NCI-H82 (cell line): ENCODE measurements at places on chromosomes 16 and 17.

DNA sequence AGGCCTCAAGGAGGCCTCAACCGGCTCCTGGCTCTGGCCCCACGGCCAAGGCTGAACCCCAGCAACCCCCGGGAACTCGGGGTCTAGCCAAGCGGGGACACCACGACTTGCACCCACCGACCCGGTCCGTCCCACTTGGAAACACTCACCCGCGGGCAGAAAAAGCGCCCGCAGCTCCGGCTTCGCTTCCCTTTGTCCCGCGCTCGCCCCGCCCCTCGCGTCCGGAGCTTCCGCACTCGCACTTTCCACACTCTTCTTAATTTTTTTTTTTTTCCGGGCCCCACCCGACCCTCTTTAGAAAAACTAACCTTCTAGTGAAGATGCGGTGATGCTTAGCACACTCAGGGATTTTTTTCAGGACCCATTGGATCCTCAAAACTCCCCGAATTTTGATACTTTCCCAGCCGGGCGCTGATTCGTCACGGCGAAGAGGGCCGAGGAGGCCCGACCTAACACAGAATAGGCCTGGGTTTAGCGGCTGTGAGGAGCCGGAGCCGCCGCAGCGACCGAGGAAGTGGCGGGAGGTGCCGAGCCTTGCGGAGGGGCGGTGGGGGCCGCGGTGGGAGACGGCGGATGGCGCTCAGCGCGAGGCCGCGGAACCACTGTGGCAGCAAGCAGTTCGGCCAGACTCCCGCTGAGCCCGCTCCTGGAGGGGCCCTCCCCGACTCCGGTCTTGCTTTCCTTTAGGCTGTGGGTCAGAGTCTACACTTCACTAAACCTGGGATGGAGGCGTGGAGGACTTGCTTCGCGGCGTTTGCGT, at the start of gene SMARCE1:
Gene SMARCE1, minus strand, starts transcription at position 195 of the 760 bp plus-strand sequence. CDS start 2,016 bp downstream, outside the sequence.
- DNase-seq: peak; percentile 84

DNA sequence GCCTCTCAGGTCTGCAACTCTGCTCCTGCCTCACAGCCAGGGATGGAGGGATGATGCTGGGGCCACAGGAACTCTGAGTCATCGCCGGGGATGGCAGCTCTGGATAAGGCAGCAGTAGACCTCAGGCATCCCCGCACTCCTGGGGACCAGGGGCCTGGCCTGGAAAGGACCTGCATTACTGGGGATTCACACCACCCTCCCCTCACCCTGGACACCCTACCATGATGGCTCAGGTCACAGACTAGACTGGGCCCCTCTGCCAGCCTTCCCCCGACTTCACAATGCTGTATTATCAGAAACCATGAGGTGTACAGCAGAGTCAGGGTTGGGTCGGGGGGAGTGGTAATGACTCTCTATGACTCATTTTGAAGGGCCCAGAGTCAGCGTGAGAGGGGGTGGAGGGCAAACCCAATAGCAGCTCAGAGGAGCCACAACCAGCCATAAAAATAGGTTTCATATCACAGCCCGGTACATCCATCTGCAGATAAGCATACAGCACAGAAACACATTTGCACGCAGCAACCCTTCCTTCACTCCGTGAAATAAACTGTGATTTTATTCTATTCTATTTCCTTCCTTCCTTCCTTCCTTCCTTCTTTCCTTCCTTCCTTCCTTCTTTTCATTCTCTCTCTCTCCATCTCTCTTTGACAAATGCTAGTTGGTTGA, 28.8 kb downstream of the DYNLRB2 start:
- no peak for DNase-seq

- no peak for DNase-seq
Measured at GRCh38 chr17:79942011-79942405, 93.7 kb downstream of the TBC1D16 start.

GRCh38 chr17:45088741-45089140, 27.6 kb downstream of the NMT1 start:
- DNase-seq: no peak

GRCh38 chr17:38591759-38592241, 14.0 kb downstream of the SRCIN1 start:
- DNase-seq: peak; percentile 52

DNA sequence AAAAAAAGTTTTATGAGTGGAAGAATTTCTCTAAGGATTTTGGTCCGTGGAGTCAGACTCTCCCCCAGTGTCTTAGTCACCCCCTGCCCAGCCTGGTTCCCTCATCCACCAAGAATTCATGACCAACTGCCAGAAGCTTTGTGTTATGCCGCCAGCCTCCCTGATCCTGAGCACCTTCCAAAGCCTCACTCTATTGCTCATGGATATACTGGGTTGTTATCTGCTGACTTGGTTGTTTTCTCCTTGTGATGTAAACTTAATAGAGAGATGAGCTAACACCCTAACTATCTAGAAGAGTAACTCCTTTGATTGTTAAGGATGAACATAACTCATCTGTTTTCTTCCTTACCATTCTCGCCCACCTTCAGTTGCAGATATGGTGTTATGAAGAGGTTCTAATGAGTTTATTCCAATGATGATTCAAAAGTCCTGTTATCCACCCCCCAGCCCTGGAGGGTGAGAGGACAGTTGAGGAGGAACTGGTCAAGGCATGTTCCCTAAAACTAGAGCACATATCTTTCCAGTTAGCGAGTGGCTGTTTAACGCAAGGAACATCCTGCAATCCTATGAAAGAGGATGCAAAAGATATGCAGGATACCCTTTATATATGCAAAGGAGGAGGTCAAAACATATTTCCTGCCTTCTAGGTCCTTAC, 1.5 kb upstream of the PSMD3 start:
- DNase-seq: no peak

DNA sequence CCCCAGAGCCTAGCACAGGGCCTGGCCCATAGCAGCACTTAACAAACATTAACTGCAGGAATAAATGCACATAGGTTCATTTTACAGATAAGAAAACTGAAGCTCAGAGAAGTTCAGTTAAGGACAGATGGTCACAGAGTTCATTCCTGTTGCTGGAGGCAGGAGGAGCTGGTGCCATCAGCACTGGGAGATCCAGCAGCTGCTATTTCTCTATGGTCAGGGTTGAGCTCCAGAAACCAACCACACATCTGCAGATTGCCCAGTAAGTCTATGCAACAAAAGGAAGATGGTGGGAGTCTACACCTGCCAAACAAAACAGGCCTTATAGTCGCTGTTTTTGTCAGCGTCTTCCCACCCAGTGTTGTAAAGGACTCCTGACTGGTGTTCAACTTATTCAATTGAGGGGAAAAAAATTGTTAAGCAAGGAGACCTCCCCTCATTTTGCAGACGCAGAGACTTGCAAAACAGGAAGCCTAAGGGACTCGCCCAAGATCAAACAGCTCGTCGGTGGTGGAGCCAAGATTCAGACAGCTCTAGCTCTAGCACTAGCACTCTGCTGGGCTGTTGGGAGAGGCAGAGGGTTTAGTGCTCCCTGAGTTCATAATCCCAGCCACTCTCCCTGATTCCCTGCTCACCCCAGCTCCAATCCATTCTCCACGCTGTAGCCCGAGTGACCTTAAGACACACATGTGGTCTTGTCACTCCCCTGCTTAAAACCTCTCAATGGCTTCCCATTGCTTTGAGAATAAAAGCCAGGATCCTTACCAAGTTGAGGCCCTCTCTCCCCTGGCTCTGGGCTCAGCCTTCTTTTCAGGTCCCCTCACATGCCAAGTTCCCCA, 9.0 kb downstream of the NOG start:
- peak; percentile 72 for DNase-seq

DNA sequence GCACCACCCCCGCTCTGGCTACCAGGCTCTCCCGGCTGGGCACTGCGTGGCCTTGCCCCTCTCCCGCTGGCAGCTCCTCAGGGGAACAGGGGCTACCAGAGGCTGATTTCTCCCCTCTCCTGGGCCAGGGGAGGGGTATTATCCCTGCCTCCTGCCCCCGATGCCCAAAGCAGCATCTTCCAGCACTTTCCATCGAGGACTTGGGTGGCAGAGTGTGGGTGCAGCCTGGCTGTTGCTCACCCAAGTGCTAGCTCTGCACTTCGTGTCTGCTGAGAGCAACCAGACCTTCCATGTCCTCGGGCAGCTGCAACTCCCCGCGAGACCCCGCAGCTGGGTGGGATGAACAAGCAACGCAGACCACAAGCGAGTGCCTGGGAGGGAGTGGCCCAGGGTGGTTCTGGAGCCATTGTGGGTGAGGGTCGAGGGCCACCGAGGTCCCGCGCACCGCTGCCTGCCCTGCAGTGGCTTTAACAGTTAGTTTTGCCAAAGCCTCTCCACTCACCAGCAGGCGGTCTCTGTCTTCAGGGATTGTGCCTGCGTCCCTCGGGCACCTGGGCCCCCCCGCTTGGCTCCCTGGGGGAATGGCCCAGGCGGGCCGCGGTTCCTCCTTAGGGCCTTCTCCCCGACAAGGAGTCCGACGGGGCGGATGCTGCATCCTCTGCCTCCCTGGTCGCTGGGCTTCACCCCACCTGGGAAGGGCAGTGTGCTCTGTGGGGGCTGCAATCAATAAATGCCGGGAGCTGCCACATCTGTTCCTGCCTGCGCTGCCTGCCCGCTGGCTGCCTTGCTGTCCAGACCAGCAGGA, 8.4 kb downstream of the SLC25A10 start:
- DNase-seq: no peak

- DNase-seq: no peak
Measured at GRCh38 chr16:72129976-72130656, 36.5 kb downstream of the DHX38 start.

GRCh38 chr17:83180996-83181481, 101.6 kb downstream of the METRNL start:
- no peak for DNase-seq

DNA sequence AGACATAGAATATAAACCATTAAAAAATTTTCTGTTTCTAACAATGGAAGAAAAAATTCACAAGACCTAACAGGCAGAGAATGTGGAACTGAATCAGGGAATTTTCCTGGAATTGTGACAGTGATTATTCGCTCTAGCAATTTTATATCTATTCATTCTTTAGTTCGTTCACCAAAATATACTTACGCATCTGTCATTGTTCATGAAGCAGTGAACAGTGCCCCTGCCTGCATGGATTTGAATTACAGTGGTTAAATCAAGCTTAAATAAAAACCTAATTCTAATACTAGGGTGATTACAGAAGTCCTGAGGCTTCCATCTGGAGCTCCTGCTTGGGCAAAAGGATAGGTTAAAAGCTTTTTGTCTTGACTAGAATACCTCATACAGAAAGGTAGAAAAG, 48.6 kb downstream of the ABCA8 start:
- DNase-seq: peak; percentile 80

- no peak for DNase-seq
Measured at GRCh38 chr17:7893187-7893880, 4.7 kb downstream of the CHD3 start.

DNA sequence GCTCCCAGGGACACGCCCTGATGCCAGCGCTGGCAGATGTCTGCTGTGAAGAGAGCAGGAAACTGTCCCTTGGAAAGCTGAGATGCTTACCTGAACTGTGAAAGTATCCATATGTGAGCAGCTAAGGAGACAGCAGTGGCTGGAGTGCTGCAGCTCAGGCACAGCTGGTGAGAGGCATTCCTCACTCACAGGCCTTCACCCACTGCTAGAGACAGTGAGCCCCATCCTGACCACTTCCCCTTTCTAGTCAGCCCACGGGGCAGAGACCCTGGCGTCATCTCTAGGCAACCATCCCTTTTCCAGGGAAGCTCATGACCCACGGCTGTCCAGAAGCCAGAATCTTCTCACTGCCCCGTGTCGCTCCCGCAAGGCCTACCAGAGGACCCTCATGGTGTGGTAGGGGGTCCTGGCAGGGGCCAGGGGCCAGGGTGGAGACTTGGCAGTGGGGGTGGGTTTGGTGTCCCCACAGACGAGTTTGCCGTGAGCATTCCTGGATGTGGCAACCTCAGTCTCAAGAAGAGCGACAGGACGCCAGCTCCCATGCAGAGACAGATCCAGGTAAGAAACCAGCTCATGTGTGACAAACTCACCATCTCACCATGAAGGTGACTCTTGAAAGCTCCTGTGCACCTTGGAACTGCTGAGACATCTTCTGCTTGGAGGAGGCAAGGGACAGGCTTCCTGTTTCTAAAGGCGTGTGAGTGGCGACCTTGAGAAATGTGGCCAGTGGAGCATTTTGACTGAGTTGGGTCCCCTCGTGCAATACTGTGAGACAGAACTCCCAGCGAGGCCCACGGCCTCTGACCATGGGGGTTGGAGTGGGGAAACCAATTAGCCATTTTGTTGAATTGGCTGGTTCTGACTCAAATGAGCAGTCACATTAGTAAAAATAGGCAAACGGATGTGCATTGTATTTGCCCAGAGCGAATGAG, at the start of gene SCIMP:
Gene SCIMP, minus strand, starts transcription at position 216 of the 932 bp plus-strand sequence. Its CDS starts 105 bp downstream, at position 111.
- DNase-seq: no peak

- DNase-seq: no peak
Measured at GRCh38 chr17:65459677-65460347, 101.6 kb downstream of the AXIN2 start.

GRCh38 chr16:5069048-5069447, 2.6 kb upstream of the ALG1 start:
- DNase-seq: no peak

DNA sequence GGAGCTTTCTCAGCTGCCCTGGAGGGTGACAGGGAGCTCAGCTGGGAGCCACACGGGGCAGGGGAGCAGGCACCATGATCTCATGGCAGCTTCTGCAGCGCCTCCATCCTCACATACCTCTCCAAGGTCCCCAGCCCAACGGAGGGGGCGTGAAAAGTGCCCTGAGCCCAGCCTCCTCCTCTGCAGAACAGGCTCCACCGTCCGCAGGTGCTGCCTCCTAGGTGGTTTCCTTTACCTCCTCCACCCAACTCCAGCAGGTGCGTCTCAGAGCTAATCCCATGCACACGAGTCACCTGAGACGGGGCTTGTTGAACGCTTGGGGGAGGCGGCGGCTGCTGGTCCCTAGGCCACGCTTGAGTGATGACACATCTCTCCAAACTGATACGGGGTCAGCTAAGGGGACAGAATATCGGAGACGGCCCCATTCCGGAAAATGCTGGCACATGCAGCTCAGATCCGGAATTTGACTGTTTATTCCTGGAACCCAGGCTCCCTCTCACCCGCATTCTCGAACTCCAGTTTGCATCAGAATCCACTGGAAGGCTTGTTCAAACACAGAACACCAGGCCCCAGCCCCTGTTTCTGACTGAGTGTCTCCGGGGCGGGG, 387 bp upstream of the SLC38A8 start:
- DNase-seq: no peak

GRCh38 chr17:15266325-15267125, 1.4 kb upstream of the PMP22 start:
- DNase-seq: no peak

GRCh38 chr17:31581491-31581890, 190.0 kb downstream of the RAB11FIP4 start:
- DNase-seq: no peak

DNA sequence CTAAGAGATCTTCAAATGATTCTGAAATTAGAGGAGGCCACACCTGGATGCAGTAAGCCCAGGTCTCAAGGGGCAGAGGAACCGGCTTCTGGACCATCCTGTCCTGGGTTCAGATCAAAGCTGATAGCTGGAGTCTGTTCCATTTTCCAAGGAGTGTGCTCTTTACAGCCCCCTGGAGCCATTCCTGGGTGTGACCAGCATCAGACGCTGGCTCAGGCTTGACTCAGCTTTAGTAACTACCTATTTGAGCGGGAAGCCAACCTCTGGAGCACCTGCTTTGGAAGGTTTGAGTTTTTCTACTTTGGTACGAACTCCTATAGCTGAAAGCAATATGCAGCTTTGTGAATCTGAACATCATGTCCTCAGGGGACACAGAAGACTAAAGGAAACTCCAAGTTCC, 12.9 kb upstream of the BBS2 start:
- DNase-seq: peak; percentile 1
